ENCODE measurements at places on chromosomes 6 and 20.
A peak's percentile ranks its signal among the peaks of the same experiment; 100 is the strongest.

DNA sequence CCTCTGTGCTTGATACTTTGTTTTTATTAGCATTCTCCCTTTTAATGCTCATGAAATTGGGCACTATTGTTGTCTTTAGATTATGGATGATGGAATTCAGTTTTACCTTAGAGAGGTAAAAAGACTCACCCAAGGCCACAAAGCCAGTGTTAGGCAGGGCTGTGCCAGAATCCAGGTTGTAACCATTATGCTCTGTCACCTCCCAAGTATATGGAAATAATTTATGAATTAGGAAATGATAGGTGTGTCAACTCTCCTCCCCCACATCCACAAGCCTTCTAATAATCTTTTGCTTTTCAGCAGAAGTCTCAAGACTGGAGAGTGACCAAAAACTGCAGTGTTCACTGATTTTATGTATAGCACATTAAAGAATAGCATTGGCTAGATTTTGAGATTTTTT lies 13.0 kb downstream of the DCBLD1 start:
- DNase-seq, result no peak

DNA sequence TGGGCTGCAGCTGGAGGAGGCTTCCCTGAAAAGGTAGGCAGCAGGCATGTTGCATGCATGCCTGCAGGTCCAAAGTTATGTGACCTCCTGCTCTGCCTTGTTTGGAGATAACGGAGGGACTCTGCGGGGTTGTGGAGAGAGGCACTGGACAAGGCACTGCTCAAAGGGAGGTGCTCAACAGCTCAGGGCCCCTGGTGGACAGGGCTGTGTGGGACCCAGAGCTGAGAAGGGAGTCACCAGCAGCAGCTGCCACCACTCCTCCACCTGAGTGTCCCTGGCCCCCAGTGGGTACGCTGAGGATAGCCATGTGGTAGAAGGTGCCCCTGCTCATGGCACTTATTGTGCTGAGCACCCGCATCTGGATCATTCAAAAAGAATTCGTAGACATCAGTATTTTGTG lies 15.5 kb upstream of the CST8 start:
- no peak for DNase-seq

- peak; percentile 50 for DNase-seq
These were observed 17.9 kb downstream of the MDFI start for GRCh38 chr6:41656002-41656691.

DNA sequence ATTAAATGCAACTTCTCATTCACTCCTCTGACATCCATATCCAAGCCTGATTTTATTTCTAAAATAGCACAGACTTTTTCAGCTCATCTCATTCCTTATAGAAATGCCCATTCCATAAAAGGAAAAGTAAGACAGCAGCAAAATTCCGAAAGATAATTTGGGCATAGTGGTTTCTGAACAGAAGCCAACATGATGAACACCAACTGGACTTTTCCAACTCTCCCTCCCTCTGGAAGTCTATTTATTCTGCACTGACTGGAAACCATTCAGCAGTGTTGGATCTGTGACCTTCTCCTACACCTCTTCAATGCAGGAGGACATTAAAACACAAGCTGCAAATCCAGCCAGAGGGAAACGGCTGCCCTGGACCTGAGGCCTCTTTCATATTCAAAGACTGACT lies 306.2 kb upstream of the NT5E start:
- DNase-seq, result no peak

GRCh38 chr20:57408131-57408530 lies 16.9 kb downstream of the RBM38 start:
- no peak for DNase-seq

DNA sequence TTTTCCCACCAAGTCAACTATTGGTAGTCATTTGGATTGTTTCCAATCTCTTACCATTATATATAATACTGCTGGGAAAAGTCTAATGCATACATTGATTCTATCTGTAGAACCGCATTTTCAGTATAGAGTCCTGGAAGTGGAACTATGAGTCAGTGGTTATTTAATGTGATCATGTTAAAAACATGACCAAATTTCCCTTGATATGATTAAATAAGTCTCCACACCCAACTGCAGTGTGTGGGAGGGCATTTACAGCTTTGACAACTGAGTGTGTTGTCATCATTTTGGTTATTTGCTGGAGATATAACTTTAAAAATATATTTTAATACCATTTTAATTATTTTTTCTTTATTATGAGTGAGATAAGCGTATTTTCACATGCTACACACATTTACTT lies 1027.6 kb downstream of the EYS start:
- no peak for DNase-seq

- DNase-seq, result no peak
These were observed 9.1 kb downstream of the KIZ start for GRCh38 chr20:21134883-21135493.

DNA sequence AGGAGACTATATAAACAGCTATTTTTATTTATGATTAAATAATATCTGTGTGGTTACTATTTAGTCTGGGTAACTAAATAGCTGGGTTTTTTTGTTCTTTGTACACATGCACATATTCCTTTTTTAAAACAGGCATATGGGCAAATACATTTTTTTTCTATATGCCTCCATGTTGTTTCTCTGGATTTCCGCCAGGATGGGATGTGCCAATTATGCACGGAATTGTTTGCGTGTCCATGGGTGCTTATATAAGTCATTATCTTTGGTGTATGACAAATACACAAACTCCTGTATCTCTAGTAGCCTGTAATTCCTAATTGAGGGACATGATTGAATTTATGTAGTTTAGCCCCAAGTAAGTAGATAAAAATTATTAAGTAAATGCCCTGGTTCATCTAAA lies 226.9 kb downstream of the BCKDHB start:
- DNase-seq, result peak; percentile 66

DNA sequence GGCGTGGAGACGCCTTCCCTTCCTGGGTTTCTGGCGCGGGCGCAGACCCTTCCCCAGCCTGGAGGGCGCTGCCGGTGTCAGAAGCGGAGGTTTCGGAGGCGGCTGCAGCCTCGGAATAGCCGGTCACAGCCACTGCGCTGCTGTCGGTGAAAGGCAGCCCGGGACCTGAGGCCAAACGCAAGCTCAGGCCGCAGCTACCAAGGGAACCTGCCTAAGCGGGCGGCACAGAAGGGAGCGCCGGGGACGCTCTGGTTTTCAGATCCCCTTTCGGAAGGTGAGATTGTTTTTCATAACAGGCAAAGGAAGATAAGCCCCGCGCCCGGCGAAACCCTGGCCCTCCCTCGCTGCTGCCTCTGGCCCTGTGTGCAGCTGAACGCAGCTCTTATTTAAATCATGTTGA lies 116.5 kb downstream of the FAM120B start:
- DNase-seq, result no peak

- no peak for DNase-seq
These were observed 30.9 kb downstream of the BCL2L1 start for GRCh38 chr20:31691646-31692275.

DNA sequence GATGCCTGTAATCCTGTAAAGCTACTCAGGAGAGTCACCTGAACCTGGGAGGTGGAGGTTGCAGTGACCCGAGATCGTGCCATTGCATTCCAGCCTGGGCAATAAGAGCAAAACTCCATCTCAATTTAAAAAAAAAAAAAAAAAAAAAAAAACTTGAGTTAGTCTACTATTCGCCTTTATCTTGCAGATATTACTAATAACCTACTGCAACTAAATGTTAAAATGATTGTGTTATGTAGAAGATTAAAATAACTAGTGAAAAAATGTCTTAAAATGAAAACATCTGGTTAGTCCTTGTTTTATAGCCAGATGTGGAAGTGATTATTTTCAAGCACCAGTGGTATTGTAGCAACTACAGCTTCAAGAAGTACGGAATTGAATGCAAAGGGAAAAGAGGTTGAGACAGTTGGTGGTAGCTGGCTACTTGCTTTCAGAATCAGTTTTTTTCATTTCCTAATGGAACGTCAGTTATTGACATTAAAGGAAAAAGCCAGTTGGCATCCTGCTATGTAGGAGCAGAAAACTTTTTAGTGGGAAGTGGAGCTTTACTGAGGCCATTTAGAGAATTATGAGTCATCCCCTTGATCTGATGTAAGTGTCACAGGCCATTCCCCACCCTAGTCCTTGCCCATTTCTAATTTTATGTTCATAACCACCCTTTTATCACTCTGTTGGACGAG lies 43.8 kb upstream of the DYNLRB1 start:
- no peak for DNase-seq

DNA sequence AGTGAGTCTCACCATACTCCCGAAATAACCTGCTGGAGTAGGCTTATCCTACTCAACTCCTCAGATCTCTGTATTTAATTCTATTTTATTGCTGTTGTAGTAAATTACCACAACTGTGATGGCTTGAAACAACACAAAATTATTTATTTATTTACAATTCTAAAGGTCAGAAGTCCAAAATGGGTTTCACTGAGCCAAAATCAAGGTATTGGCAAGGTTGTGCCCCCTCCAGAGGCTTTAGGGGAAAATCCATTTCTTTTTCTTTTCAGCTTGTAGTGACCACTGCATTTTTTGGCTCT lies 869 bp upstream of the SLC17A2 start:
- no peak for DNase-seq

- no peak for DNase-seq
These were observed 344.3 kb downstream of the PREX1 start for GRCh38 chr20:48483334-48484066.

DNA sequence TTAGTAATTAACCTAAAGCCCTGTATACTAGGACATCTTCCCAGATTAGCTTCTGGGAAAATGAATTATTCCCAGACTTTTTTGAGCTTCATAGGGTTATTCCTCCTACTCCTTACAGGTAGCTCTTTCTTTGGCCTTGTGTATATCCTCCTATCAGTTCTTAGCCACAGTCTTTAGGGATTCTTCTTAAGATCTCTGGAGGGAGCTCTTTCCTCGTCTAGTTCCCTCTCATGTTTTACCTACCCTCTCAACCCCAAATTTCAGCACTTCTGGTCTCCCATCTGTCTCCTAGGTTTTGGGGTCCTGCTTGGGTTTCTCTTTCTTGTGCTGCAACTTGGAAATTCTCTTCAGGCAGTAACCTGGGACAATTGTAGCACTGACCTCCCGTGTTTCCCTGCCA lies 46.4 kb upstream of the SLC35B3 start:
- no peak for DNase-seq

DNA sequence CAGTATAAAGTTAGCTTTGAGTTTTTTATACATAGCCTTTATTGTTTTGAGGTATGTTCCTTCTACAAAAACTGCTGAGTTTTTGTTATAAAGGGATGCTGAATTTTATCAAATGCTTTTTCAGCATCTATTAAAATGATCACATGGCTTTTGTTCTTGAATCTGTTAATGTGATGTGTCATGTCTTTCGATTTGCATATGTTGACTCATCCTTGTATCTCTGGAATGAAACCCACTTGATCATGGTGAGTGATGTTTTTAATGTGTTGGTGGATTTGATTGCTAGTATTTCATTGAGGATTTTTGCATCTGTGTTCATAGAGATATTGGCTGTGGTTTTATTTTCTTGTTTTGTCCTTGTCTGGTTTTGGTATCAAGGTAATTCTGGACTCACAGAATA lies 24.7 kb upstream of the BLCAP start:
- no peak for DNase-seq

DNA sequence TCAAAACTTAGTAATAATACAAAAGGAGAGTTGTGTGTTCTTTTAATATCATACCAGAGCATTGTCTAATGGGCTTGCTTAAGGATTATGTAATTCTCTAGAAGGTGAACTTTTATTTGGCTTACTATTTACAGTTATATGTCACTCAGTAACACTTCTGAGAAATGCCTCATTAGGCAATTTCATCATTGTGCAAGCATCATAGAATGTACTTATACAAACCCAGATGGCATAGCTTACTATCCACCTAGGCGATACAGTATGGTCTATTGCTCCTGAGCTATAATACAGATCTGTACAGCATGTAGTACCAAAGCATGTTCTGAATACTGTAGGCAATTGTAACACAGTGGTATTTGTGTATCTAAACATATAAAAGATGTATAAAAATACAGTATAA lies 340.1 kb downstream of the PHF3 start:
- DNase-seq, result no peak

DNA sequence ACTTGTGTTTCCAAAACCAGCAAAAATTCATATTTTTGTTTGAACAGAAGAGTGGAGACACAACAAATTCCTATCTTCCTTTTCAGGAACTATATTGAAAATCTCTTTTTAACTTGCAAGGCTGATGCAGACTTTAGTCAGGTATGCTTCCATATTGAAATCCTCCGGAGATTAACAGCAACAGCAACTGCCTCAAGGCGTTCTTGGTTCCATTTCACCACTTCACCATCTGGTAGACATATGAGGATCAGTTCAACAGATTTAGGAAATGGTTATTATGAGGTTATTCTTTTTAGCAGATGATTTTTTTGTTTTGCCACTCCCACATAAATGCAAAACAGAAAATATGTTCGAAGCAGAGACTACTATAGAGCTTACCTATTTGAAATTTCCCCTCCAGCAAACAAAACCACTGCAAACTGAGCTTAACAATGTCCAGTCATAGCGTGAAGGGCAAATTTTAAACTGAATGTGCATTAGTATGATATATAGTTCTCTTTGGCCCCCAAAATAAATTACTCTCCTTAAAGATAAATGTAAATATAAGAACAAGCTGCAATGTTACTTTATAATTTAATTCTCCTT lies 520.5 kb upstream of the ADGRB3 start:
- DNase-seq, result no peak

- no peak for DNase-seq
These were observed 5.5 kb downstream of the MICAL1 start for GRCh38 chr6:109449795-109450673.

DNA sequence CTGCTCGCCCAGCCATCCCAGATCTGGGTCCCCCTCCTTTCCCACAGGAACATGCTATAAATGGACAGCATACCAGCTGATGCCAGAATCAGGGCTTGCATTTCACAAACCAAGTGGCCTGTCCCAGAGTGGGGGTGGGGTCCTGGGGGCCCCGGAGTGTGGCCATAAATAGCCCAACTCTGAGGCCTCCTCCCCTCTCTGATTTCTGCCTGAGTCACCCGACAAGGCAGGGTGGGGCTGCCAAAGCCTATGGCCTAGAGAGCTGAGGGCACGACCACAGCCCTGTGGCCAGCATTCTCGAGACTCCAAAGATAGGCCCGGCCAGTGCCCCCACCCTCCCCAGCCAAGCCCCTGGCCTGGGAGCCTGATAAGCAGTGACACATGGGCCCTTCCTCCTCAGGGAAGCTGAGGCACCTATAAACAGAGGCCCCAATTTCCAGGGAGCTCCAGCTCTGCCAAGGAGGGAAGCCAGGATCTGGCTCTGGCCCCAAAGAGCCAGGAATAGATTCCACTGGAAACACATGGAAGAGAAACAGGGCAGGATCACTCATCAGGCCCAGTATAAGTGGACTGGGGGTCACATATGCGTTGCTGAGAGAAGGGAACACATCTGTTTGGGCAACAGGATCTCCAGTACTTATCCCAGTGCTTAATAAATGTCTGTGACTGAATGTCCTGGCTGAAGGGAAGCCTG lies 20.3 kb downstream of the SNTA1 start:
- no peak for DNase-seq
